ENCODE measurements at places on chromosomes 1 and 21.

- peak; percentile 68 for DNase-seq
Measured at GRCh38 chr1:18926315-18927081, 24.1 kb upstream of the ALDH4A1 start.

DNA sequence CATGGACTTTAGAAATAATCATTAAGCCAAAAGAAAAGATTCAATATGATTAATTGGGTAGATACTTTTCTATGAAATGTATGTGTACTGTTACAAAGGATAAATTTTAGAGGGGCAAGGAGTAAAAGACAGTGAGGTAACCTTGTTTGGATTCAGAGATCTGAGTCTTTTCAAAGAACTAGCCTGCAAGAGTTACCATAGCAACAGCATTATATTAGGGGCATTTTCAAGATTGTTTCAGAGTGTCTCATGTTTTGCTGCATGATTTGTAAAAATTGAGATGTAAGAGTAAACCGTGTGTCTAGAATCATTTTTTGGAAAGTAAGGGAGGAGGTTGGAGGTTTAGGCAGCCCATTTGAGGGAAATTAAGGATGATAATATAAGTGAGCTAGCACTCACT lies 70.6 kb upstream of the KIAA1614 start:
- DNase-seq: no peak

DNA sequence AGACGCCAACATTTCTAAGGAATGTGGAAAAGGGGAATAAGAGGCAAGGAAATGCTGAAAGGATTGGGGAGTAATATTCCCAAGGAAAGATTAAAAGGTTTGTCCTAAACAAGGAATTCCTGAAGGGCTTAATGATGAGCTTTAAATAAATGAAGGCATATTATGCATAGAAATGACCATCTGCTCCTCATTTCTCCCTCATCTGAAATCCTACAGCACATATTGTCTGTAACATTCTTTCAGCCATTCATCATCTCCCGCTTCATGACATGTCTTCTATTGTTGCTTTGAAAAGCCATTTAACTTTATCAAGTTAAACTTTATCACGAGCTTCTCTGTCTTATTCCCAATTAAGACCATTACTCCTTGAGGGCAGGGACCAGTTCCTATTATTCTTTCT lies 608.7 kb upstream of the PLXNA2 start:
- no peak for DNase-seq

DNA sequence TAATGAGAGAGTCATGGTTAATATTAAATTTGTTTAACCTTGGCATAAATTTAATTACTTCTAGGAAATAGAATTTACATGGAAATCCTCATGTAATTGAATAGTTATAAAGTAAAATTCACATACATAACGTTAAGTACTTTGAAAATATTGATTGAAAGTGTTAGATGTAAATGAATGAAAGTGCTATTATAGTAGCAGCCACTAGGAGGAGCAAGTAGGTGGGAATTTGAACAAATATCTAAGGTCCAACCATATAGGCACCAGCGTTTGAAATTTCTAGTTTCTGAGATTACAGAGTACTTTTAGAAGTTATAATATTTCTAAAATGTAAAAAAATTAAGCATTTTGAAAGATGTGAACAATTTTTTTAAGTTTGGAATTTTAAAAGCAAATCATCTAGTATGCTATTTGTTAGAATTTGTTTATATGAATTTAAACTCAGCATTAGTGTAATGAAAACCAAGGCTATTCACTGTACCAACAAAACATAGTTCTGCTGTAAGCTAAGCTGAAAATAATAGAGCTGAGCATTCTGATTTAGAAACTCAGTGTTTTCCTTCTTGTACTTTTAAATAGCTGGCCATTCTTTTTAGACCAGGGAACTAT lies 3.3 kb downstream of the B3GALT2 start:
- DNase-seq: no peak

DNA sequence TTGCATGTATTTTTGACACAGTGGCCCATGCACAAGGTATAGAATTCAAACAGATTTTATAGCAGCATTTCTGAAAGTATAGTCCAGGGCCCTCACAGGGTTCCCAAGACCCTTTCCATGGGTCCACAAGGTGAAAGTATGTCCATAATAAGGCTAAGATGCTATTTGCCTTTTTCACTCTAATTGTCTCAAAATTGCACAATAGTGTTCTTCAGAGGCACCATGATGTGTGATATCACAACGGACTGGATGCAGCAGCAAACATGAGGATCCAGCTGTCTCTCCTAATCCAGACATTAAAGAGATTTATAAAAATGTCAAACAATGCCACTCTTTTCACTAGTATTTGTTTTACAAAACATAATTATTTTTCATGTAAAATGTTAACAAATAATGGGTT lies 88.8 kb upstream of the PRDX6 start:
- no peak for DNase-seq

All from stimulated activated CD4-positive, alpha-beta T cell treated with anti-CD3 and anti-CD28 coated beads, Interleukin-1b, Interleukin-23, amount 100 ng/mL, for 1 hour (primary cell).